ENCODE measurements at places on chromosomes 6 and 20.

DNA sequence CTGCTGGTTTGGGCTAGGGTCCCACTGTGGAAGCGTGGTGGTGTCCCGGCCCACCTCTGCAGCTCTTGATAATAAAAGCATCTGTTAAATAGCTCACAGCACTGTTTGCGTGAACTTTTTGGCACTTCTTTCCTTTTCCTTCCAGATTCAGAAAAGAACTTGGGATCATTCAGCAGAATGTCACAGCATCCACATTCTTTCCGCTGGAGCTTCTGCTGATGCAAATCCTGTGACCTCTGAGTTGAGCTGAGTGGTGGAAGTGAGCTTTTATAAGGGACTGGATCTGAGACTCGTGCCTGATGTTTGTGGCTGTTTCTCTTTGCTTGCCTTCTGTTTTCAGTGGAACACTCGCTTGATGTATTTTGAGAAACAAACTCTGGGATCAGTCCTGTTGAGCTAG, 3.9 kb downstream of the OSBPL2 start:
- no peak for DNase-seq

DNA sequence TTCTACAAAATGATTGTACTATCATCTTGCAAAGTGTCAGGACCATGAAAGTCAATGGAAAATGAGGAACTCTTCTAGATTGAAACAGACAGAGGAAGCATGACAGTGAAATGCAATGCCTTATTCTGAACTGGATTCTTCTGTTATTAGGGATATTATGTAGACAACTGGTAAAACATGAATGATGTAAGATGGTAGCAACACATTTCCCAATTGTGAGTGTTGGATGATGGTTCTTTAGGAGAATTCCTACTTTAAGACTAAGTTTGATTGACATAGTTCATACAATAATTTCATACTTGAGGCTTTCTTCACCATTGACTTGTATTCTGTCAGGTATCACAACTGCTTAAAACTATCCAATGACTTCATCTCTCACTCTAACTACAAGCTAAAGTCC, 4.5 kb downstream of the UBE3D start:
- DNase-seq: no peak

DNA sequence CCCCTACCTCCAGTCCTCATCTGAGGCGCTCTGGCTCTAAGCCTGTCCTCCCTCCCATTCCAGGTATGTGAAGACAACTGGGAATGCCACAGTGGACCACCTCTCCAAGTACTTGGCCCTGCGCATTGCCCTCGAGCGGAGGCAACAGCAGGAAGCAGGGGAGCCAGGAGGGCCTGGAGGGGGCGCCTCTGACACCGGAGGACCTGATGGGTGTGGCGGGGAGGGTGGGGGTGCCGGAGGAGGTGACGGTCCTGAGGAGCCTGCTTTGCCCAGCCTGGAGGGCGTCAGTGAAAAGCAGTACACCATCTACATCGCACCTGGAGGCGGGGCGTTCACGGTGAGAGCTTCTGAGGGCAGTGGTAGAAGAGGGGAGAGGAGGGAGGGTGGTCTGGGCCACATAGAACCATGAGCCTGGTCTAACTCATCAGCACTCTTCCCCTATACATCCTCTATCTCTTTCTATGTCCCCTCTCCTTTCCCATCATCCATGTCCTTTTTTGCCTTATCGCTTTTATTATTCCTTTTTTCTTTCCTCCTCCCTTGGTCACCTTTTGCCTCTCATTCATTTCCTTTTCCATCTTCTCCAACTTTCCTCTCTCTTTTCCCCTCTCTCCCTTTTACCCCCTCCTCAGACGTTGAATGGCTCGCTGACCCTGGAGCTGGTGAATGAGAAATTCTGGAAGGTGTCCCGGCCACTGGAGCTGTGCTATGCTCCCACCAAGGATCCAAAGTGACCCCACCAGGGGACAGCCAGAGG, 3.5 kb downstream of the RING1 start:
- DNase-seq: no peak

GRCh38 chr6:137734875-137735182, 132.2 kb upstream of the TNFAIP3 start:
- no peak for DNase-seq

DNA sequence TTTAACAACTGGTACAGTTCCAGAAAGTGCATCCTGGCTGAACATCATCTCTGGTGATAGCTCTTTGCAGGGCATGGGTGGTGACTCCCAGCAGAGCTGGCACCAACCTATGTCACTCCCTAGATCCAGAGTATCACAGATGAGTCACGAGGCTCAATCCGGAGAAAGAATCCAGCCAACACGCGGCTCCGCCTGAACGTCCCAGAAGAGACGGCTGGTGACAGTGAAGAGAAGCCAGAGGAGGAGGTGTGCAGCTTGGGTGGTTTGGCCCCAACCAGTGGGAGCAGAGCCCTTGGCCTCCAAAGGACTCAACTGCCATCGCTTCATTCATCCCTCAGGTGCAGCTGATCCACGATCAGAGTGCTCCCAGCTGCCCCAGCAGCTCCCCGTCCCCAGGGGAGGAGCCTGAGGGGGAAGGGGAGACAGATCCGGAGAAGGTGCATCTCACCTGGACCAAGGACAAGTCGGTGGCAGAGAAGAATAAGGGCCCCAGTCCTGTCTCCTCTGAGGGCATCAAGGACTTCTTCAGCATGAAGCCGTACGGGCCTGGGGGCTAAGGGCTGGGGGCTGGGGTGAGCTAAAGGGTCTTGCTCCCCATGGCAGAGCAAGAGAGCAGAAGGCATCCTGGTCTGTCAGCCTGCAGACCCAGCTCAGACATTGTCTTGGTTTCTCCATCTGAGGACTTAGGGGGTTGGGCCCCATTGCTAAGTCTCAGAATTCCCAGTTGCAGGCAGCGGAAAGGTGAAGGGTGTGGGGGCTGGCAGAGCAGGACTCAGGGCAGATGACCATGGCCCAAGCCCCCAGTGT, 27.2 kb downstream of the SLC12A5 start:
- no peak for DNase-seq

GRCh38 chr6:126066053-126067048, 80.0 kb downstream of the TRMT11 start:
- no peak for DNase-seq

DNA sequence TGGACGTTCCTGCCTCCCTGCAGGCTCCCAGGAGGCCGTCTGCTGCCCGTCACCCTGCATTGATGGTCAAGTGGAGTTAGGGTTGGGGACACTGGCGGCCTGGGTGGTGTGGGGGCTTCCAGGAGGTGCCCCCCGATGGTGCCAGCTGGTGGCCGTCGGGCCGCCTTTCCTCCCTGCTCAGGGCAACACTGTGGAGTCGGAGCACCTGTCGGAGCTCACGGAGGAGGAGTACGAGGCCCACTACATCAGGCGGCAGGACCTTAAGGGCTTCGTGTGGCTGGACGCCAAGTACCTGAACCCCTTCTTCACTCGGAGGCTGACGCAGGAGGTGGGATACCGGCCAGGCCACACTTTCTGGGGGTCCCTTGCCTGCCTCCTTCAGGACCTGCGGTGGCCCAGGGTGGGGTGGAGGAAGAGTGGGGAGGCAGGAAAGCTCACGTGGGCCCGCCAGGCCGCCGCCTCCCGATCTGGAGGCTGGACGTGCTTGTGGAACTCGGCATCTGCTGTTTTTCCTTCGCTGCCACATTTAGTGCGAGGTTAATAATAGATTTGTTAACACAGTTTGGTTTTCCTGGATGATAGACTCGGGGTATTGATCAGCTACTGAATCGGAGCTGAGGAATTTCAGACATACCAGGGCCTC, 28.6 kb downstream of the SPATA2 start:
- no peak for DNase-seq

GRCh38 chr6:136113736-136114173, 136.4 kb downstream of the MTFR2 start:
- peak; percentile 71 for DNase-seq

DNA sequence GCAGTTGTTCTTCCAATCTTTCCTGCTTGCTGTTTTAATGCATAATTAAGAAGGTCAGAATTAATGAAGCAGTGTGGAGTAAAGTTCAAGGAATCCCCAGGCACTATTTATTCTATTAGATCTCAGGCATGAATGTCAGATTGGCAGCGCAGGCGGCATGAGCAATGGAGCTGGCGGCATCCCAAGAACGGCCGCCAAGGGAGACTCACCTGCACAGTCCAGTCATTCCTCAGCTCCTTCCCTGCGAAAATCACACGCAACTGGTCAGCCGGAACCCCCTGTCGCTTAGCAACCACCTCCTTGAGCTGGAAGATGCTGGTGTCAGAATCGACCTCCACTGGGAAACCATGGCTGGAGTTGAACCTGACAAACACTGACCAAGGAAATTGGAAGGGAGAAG, 284.5 kb downstream of the PRKN start:
- no peak for DNase-seq

DNA sequence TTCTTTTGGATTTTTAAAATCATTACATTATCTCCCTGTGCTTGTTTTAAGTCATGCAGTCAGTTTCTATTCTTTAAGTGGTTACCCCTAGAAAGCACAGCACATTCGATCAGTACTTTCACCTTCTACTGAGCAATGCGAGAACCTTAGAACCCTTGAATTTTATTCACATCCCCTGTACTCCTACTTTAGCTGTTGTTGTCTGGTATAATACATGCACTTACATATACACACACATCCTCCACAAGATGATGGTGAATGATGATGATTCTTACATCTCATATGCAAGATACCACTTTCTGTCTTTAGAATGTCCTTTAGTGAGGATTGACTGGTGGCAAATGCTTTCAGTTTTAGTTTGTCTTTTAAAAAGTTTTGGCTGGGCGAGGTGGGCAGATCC, 5.7 kb downstream of the CDC40 start:
- no peak for DNase-seq
